Pons (tissue), 1 donor: ENCODE measurements at places on chromosomes 4 and X.

- DNase-seq = no peak
Observed at GRCh38 chr4:142925161-142925560, 79.1 kb upstream of the INPP4B start.

DNA sequence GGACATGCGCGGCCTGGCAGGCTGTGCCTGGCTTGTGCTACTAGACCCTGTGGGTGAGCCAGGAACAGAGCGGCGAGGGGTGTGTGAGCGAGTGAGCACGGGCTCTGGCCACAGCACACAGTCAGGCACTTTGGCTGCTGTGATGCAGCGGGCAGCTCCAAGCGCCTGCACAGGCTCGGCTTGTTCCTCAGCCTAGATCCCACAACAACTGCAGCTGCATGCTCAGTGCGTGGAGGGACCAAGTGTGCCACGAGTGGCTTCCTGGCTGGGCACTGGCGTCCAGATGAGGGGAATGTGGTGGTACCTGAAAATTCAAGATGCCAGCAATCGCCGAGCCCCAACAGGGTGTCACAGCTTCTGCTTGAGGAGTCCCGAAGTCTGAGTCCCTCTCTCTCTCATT, 1056.6 kb downstream of the RAPGEF2 start:
- no peak for DNase-seq

DNA sequence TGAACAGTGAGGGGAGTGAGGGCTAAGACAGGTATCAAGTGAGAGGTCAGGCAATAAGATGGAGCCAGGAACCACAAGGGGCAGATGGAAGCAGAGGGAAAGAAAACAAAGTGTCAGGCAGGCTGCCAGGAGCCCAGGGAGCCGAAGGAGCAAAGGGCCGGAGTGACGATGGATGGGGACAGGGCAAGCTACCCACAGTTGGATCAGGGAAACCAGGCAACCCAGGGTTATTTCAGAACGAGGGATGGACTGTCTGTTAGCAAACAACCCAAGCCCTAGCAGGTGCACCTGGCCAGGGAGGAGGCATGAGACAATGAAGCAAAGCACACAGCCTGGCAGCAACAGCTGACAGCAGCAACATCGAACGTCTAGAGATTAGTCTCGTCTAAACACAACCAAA, 39.2 kb downstream of the SEL1L3 start:
- DNase-seq = no peak

GRCh38 chr4:67460574-67460973, 84.7 kb downstream of the CENPC start:
- DNase-seq = no peak

DNA sequence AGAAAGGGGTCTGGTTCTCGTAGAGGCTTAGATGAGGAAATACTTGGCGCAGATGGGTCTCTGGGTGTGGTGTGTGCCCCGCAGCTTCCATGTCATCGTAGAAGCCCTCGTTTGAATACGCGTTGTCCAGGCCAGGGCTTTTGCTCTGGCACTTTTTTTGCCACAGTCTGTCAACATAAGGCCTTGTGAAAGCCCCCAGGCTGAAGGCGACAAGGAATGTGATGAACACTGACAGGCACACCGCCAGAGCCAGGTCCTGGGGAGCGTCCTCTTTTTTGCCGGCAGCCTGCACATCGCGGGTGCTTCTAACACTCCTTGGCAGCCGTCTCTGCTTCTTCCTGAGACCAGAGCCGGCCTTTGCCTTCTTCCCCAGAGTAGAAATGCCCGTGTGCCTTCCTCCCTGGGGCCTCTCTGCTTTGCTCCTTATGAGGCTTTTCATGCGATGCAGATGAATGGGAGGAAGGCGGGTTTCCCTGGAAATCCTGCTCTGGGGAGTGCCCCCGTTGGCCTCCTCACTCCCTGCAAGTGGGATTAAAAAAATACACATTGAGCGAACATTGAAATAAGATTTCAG, 24.4 kb downstream of the LRRC66 start:
- DNase-seq = no peak

DNA sequence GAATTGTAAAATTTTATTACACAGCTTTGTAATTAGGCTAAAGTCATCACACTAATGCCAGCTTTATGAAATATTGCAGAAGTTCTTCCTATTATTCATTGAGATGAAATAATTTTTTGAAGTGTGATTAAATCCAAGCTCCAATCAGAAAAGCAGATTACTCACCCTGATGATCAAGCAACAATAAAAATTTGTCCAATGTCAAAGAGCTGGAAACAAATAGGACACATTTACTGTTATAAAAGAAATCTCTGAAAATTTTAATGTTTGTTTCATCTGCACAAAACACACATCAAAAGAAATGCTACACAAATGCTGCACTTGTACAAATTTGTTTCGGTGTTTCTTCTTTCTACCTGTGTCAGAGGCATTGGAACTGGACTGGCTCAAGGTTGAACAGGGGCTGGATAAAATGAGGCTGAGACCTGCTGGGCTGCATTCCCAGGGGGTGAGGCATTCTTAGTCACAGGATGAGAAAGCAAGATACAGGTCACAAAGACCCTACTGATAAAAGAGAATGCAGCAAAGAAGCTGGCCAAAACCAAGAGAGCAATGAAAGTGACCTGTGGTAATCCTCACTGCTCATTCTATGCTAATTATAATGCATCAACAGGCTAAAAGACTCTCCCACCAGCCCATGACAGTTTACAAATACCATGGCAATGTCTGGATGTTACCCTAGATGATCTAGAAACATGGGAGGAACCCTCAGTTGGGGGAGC, 78.3 kb downstream of the GASK1B start:
- DNase-seq = no peak
